Activated T-helper 2 cell treated with anti-CD3 and anti-CD28 coated beads, Interferon-gamma antibody, Interleukin-2, Interleukin-4, amounts not matched to agents 10 μg/mL and 5 μg/mL and 100 μg/mL, durations not matched to agents 14 hours and 24 hours and 36 hours (primary cell): ENCODE measurements at places on chromosomes 12 and 14. TPM values are rescaled to one million over a fixed set of nuclear protein-coding genes. Genes with fewer than 3 reads are reported as not detected.
A peak's percentile ranks its signal among the peaks of the same experiment; 100 is the strongest.

- H3K27me3 ChIP-seq = no peaks in the 10 kb centered on the region
- no peak for DNase-seq
- H3K36me3 ChIP-seq = no peaks in the 10 kb centered on the region
- H3K4me1 ChIP-seq = peaks cover 41% of the 10 kb centered on the region
Observed at GRCh38 chr14:94001016-94001415, 3.9 kb downstream of the CCDC197 start.

Gene OAS2
- total RNA-seq = 86.4 and 88.3 TPM in 2 replicates

GRCh38 chr12:107462428-107463332 is 222.9 kb upstream of the PWP1 start:
- peaks cover 11% of the 10 kb centered on the region for H3K4me1 ChIP-seq
- H3K27me3 ChIP-seq = no peaks in the 10 kb centered on the region
- no peak overlapping the region for H3K27ac ChIP-seq

Gene HOXC11
- not detected in 2 replicates for total RNA-seq

DNA sequence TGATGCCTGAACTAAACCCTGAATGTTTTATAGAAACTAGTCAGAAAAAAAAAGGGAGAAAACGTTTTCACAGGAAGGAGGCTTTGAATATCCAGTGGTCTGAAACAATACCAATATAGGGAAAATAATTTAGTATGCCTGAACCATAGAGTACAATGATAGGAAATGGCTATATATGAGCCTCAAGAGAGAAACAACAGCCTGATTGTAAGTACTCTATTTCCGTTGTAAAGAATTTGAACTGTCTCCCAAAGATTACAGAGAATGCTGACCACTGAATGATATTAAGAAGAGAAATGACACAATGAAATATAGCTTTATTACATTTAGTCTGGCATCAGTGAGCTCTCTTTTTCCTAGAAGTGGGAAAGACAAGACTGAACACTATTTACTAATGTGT is 5.5 kb upstream of the GABARAPL1 start:
- H3K36me3 ChIP-seq = no peaks in the 10 kb centered on the region
- peaks cover 3% of the 10 kb centered on the region for H3K4me1 ChIP-seq
- DNase-seq = no peak
- H3K4me3 ChIP-seq = no peak overlapping the region
- H3K27me3 ChIP-seq = peaks cover 33% of the 10 kb centered on the region
- no peak overlapping the region for H3K27ac ChIP-seq

DNA sequence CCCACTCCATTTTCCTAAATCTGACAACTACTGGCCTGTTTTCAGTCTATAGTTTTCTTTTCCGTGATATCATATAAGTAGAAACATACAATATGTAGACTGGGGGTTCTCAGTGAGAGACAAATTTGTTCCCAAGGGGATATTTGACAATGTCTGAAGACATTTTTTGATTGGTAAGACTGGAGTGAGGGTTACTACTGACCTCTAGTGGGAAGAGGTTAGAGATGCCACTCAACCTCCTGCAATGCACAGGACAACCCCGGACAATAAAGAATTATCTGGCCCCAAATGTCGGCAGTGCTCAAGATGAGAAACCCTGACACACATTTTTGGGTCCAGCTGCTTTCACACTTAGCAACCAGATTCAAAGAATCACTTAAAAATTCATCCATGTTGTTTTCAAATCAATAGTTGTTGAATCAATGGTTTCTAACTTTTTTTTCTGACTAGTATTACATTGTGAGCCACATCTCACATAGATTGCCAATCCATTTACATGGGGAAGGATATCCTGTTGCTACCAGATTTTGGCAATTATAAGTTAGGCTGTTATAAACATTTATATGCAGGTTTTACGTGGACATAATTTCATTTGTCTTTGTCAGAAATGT is 307.1 kb downstream of the RPL10L start:
- no peaks in the 10 kb centered on the region for H3K36me3 ChIP-seq
- DNase-seq = no peak
- H3K4me3 ChIP-seq = no peak overlapping the region
- H3K27ac ChIP-seq = no peak overlapping the region

DNA sequence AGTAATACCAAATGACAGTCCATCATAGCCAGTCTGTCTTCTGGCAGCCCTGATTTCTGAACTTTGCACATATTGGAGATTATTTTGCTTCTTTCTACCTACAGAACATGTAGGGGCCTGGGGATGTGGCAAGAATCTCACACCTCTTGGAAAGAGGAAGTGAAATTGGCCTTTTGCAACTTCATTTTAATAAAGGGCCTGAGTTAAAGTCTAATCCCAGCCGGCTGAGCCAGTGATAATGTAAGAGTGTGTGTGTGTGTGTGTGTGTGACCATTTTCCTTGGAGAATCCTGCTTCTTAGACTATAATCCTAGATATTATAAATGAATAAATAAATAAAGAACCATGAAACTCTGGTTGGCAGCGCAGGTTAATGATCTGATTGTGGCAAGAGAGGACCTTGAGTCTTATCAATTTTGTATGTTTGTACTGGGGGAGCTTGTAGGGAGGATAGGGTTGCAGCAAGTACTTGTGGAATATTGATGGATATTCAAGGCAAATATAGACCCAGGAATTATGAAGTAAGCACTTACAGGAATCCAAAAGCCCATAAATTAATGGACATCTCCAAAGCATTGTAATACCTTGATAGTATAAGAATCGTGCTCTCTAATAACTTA is 233.2 kb upstream of the AMIGO2 start:
- peaks cover 42% of the 10 kb centered on the region for H3K4me1 ChIP-seq
- H3K4me3 ChIP-seq = no peak overlapping the region
- no peak for DNase-seq
- no peaks in the 10 kb centered on the region for H3K27me3 ChIP-seq

Gene CMKLR1
- not detected in 2 replicates for total RNA-seq

Gene FGF23
- not detected in 2 replicates for total RNA-seq

DNA sequence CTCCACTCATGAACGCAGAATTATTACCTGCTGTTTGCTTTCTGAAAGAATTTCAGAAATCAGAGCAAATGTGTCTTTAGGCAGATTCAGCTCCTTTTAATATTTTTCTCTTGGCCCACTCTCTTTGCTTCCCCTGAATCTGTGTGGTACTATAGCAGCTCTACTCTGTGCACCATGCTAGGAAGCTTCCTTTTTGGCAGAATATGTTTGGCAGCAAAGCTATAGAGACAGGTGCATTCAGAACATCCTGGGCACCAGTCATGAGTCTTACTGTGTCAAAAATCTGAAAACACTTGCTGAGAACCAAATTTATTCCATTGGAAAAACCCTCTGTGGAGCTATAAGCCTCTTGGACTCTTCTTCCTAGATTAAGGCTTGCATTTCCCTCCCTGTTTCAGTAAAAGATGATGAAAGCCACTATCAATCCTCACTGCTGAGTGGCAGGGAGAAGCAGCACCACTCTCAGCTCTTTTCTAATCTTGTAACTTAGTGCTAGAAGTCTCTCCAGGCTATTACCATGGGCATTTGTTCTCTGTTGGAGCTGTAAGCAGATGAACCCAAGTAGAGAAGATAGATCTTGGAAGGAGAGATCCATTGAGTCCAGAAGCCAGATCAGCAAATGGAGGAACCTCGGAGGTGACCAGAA is 18.2 kb downstream of the CIPC start:
- no peak overlapping the region for H3K4me3 ChIP-seq
- no peak for DNase-seq
- peaks cover 25% of the 10 kb centered on the region for H3K36me3 ChIP-seq
- peaks cover 5% of the 10 kb centered on the region for H3K4me1 ChIP-seq
- H3K27me3 ChIP-seq = no peaks in the 10 kb centered on the region

DNA sequence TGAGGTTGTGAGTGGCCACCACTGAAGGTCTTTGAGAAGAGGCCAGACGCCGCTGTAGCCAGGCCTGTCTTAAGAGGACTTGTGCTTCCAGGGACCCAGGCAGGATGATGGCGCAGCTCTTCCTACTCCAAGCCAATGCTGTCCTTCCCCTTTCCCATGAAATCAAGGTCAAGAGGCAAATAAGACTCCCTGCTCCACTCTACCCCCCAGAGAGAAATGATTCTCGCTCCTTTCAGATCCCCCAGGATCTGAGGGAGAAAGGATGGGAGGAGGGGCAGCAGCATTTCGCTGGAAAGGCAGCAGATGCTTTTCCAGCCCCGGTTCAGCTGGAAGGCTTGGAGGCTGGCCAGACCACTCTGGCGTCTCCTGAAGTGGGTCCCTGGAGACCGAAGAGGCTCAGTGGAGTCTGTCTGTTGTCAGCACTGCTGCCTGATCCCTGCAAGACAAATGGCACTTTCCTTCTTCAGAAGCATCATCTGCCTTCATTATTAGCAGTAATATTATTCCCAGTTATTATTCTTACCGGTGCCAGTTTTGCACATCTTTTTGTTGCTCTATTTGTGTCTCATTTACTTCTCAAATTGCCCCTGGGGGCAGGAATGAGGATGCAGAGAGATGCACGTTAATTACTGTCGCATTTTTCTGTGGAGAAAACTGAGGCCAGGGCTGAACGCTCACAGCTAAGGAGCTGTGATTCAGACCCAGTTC is 51.4 kb downstream of the C14orf132 start:
- H3K27me3 ChIP-seq = no peaks in the 10 kb centered on the region
- no peaks in the 10 kb centered on the region for H3K4me1 ChIP-seq
- DNase-seq = no peak
- no peak overlapping the region for H3K4me3 ChIP-seq
- no peaks in the 10 kb centered on the region for H3K36me3 ChIP-seq

- no peak overlapping the region for H3K4me3 ChIP-seq
- H3K27me3 ChIP-seq = no peaks in the 10 kb centered on the region
- DNase-seq = peak; percentile 6
Observed at GRCh38 chr12:34401659-34402227, 379.4 kb downstream of the ALG10 start.

DNA sequence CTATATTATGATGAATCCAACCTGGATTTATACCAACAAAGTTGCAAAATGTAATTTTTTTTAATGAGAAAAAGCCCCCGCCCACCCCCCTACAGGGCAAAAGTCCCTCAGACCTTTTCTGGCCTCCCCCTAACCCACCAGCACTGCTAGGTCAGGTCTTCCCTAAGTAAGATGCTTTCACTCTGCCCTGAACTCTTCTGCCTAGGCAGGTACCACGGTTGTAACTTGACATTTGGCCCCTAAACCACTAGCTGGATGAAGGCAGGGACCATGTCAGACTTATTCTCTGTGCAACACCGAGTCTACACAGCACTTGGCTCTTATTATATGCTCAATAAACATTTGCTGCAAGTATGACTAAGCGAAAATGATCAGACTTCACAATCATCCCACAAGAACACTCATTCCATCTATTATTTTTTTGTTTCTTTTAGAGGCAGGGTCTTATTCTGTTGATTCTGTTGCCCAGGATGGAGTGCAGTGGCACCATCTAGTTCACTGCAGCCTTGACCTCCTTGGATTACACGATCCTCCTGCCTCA is 63.2 kb downstream of the SPRING1 start:
- H3K4me3 ChIP-seq = no peak overlapping the region
- no peaks in the 10 kb centered on the region for H3K36me3 ChIP-seq
- peaks cover 37% of the 10 kb centered on the region for H3K4me1 ChIP-seq
- peaks cover 6% of the 10 kb centered on the region for H3K27me3 ChIP-seq
- no peak for DNase-seq

Gene NPFF
- total RNA-seq = not detected in 2 replicates

GRCh38 chr12:101743724-101744472 is 4.6 kb upstream of the SYCP3 start:
- H3K27me3 ChIP-seq = no peaks in the 10 kb centered on the region
- no peak overlapping the region for H3K27ac ChIP-seq
- H3K4me3 ChIP-seq = no peak overlapping the region
- DNase-seq = no peak
- peaks cover 37% of the 10 kb centered on the region for H3K36me3 ChIP-seq

Gene GALNT16
- 0.11 TPM in 1 of 2 replicates, not detected in the other for total RNA-seq

Gene PAX9
- not detected in 2 replicates for total RNA-seq
